SK-N-SH (cell line): ENCODE measurements at places on chromosomes 6 and 20. TPM values are rescaled to one million over a fixed set of nuclear protein-coding genes. Genes with fewer than 3 reads are reported as not detected.

- DNase-seq = no peak
Measured at GRCh38 chr6:56944661-56945060, 10.2 kb upstream of the BEND6 start.

DNA sequence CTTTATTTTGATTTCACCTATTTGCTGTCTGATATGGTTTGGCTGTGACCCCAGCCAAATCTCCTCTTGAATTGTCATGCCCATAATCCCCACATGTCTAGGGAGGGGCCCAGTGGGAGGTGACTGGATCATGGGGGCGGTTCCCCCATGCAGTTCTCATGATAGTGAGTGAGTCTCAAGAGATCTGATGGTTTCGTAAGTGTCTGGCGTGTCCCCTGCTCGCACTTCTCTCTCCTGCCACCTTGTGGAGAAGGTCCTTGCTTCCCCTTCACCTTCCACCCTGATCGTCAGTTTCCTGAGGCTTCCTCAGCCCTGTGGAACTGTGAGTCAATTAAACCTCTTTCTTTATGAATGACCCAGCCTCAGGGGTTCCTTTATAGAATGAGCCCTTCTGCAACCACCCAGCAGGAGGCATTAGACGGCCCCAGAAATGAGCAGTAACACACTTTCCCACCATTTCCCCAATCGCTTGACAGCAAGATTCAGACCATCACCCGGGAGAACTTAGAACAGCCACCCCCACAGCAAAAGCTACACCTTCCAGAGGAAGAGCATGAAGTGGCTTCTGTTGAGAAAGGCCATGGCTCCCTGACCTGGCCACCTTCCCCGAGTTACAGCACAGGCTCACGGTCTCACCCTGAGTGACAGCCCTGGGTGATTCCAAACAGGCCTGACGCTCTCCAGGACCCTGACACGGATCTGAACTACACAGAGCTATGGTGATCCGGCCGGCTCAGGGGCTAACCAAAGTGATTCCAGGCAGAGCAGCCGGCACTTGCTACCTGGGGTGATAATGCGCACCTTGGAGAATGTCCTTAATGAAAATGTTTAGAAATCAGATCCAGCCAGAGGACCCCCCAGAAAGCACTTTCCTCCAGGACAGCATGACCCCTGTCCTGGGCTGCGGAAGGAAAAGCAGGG, 131.2 kb upstream of the CDH4 start:
- no peak for DNase-seq

DNA sequence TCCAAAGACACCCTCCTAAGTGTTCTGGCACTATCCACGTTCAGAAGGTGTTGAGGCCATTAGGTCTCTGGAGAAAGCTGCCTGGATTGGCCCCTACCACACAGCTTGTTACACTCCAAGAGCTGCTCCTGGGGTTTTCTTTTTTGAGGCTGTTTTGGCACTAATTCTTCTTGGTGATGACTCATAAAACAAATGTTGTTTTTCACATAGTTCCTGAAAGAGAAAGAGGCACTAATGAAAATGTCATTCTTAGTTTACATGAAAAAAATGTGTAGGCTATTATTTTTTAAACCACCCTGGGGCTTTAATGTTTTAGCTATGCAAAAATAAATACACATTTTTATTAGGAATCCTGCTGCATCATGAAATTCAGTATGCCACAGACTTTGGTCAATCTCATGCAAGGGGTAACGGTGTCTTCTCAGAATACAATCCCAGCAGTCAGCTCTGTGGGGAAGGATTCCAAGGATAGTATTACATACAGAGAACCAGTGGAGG, 38.1 kb downstream of the TBPL1 start:
- no peak for DNase-seq

DNA sequence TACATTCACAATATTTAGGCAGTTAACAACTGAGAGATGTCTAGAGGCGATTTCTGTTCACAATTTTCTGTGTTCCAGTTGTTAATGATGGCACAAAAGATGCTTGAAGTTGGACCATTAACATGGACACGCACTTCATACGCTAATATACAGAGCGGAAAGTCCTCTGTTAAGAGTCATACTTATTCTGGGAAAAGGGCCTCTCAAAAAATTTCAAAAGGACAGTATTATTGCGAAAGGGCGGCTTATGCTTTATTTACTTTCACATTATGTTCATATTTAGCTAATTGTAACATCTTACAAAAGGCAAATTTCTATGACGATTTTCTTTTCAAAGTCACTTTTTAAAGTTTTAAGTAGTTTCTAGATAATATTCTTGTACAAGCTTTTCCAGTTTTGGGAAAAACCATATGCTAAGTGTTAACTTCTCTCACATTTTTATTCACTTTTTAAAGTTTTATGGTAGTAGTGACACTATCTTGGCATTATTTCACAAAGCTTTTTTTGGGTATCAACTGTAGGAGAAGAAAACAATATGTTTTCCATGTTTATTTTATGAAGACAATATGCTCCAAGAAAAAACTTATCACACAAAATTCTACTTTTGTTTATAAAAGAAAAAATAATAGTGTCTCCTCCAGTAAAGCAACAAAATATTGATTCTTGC, 62.3 kb downstream of the MAP7 start:
- no peak for DNase-seq

GRCh38 chr6:33888183-33888582, 84.4 kb upstream of the MLN start:
- no peak for DNase-seq

DNA sequence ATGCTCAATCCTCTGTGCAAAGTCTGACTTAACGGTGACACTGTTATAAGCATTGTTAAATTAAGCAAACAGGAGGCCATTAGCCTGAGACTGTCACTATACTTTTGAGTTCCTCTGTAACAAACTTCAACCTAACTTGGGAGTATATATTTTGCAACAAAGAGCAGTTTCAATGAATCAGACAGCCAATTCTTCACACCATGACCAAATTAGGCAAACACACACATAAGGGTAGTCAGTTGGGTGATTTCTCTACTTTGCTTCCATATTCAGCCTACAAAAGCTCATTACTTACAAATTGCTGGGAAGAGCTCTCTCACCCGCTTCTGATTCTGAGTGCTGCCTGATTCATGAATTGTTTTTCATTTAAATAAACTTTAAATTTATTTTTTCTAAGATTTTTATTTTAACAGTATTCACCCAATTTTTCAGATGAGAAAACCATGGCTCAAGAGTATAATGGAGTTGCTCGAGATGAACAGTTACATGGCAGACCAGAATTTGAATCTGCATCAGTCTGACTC, 60.5 kb downstream of the HACE1 start:
- no peak for DNase-seq

DNA sequence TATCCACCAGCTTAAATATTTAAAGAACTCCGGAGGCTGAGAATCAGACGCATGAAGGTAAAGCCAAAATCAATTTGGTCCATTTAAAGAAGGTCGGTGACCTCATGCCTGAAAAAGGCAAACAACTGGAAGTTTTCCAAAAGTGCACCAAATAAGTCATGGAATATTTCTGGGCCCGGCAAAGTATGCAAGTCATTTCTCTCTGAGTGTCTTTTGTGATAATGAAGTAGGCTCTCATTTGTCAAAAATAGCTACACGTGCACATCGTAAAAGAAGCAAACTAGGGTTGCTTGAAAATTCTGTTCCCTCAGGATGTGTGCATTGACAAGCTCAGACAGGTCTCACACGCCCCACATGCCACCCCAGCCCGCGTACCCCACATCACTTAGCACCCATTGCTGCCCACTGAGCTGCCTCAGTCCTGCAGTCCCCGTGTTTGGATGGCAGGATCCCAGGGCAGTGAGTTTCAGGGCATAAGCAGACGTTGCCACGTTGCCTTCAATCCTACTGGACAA, 20.5 kb upstream of the PYGB start:
- DNase-seq = no peak

DNA sequence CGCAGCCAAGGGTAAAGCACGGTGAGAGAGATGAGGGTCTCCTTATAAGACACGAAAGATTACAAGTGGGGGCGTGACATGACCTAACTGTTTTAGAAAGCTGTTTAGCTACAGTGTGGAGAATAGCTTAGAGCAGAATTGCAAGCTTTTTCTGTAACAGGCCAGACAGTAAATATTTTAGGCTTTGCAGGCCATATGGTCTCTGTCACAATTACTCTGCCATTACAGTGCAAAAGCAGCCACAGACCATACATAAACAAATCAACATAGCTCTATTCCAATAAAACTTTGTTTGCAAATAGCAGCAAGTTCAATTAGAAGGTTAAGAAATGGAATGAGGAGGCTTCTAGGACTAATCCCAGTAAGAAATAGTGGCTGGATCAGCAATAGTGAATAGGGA, 16.8 kb downstream of the PGM3 start:
- DNase-seq = no peak

DNA sequence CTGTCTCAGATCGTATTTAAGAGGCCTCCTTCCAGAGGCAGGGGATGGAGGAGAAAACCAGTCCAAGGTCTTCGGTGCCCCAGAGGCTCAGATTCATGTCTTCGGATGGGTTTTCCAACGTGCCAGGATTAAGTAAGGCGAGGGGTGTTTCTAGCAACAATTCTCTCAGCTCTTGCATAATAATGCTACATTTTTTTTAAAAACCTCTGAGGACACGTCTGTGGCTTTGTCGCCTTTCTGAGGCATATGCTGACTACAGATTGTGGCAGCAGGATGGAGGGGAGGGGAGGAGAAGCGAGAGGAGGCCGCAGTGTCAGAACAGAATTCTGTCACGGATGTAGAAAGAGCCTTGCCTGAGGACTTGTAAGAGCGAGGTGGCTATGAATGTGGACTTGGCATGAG, 17.7 kb upstream of the CCDC167 start:
- DNase-seq = no peak

DNA sequence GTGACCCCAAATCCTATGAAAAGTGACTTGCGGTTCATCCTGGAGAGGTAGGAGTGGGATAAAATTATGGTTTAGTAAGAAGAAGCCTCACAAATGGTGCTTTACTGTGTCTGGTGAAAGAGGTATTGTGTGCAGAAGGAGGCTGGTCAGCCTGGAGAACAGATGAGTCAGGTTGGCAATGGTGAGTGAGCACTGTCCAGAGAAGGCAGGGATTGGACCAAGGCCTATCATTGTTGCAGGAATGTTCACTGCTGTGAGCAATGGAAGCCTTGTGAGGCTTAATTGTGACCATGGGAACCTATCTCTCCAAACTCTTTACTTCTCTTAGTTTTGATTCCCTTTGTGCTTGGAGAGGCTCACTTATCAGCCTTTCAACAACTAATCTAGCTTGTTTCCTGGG, 89.0 kb upstream of the KCNK16 start:
- DNase-seq = no peak

DNA sequence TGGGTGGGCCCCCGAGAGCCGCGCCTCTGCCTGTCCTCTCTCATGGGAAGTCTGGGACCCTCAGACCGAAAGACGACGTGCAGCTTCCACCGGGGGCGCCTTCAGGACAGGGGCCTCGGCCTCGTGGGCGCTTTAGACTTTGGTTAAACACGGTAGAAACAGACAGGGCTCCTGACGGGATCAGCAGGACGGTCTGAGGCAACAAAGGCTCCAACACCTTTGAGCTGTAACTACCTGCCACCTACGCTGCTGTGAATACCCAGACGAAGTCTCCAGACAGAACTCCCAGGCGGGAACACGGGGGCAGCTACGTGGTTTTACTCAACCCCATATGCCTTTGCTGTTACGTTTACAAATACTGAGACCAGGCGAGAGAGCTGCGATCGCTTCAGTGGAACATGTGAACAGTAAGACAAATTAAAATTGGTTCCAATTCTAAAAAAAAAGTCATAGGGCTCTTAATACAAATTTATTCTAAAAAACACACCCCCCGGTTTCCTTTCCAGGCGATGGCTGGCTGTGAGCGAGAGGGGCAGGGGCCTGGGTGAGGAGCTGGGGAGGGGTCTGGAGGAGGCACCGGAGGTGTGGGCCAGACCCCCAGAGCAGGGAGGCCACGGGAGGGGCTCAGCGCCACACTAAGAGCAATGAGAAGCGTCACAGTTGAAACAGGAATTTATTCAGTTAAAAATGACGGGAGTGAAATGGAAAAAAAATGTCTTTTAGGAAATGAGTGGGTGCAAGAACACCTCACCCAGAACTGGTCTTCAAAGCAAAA, 453.2 kb downstream of the QKI start:
- DNase-seq = no peak

- no peak for DNase-seq
Measured at GRCh38 chr20:53138454-53139262, 166.5 kb downstream of the TSHZ2 start.

DNA sequence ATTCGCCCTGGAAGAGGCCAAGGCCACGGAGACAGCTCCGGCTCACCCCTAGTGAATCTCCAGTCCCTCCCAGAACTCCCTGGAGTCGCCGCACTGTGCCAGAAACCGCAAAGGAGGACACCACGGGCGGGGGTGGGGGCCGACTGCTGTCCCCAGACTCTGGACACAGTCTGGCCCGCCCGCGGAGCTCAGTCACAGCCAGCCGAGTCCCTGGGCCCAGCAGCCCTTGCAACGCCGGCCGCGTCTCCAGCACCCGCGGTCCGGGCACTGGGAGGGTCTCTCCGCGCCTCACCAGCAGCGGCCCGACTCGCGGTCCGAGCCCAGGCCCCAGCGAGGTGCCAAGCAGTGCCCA, 518 bp downstream of the PEX6 start:
- peak; percentile 72 for DNase-seq

GRCh38 chr6:37298958-37299357, 41.0 kb upstream of the TMEM217 start:
- DNase-seq = no peak

The SPATS1 gene
- not detected in 2 replicates for polyA plus RNA-seq

The CLDN20 gene
- 0.07 TPM in 1 of 2 replicates, not detected in the other for polyA plus RNA-seq
